ENCODE measurements at places on chromosomes 6 and 20.

GRCh38 chr6:31094389-31094881, 17.9 kb downstream of the C6orf15 start:
- peak; percentile 45 for DNase-seq

GRCh38 chr20:48205281-48205782, 420.1 kb upstream of the SULF2 start:
- no peak for DNase-seq

DNA sequence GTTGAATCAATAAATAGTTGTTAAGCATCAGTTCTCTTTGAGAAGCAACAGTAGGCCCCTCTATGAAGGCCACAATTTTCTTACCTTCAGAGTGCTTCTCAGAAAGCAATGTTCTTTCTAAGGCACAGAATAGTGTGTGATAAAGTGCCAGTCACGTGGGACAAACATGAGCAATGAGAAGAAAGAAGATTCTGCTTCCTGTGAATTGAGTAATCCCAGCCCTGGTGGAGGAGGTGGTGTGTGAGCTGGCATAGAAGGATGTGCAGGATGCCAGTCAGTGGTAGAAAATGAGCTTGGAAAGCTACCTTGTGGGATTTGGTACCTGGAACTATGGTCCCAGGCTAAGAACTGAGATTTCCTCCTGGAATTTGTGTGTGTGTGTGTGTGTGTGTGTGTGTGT, 21.7 kb downstream of the KIZ start:
- DNase-seq = no peak

- DNase-seq = no peak
Observed at GRCh38 chr6:99344289-99344688, 5.2 kb downstream of the FAXC start.

GRCh38 chr20:49948809-49949507, 12.8 kb downstream of the RNF114 start:
- DNase-seq = no peak

- DNase-seq = peak; percentile 64
Observed at GRCh38 chr6:116536216-116536621, 9.3 kb downstream of the TRAPPC3L start.

DNA sequence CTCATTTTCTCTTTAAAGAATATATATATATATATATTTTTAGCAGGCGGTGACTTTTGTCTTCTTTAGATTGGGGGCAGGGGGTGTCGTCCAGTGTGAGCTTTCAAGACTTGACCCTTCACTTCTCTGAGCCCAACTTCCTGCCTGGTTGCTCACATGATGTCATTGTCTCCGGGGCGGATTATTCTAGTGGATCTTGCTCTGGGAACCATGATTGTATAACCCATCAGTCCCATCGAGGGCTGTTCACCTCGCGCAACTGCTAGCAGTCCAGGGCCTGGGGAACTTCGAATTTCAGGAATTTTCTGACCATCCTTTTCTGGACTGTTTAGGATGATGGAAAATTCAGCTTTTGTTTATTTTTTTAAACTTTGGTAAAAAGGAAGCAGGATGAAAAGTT, 1.0 kb downstream of the IGF2R start:
- DNase-seq = peak; percentile 45

GRCh38 chr6:53483423-53484353, 61.2 kb downstream of the GCLC start:
- no peak for DNase-seq

- no peak for DNase-seq
Observed at GRCh38 chr6:160274871-160275510, 16.4 kb upstream of the SLC22A2 start.

DNA sequence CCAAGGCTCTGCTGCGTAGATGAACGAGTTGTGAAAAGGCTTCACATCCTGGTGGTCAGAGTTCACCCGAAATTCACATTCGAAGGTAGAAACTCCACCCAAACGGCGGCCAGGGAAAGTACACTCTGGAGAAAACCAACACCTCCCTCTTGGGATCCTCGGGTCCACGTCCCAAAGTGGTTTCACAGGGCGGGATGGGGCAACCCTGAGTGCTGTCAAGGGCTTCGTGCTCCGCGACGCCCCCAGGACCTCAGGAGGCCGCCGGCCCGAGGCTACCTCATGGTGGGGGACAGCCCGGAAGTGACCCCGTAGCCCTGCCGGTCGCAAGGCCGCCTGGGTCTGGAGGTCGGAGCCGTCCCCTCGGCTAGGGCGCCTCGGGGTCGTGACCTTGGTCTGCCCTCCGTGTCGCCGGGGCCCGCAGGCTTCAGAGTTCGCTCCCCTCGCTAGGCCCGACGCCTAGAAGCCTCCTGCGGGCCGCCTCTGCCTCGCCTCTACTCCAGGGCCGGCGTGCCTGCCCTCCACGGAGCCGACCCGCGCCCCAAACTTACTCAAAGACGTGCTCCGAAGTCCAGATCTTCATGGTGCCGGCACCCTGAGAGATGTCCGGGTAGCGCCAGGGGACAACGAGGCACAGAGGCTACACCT, at the start of gene PRELID3B:
Gene PRELID3B (minus strand): TSS at position 636 of the 645 bp plus-strand sequence. CDS start 56 bp downstream, at position 580.
- DNase-seq = no peak

DNA sequence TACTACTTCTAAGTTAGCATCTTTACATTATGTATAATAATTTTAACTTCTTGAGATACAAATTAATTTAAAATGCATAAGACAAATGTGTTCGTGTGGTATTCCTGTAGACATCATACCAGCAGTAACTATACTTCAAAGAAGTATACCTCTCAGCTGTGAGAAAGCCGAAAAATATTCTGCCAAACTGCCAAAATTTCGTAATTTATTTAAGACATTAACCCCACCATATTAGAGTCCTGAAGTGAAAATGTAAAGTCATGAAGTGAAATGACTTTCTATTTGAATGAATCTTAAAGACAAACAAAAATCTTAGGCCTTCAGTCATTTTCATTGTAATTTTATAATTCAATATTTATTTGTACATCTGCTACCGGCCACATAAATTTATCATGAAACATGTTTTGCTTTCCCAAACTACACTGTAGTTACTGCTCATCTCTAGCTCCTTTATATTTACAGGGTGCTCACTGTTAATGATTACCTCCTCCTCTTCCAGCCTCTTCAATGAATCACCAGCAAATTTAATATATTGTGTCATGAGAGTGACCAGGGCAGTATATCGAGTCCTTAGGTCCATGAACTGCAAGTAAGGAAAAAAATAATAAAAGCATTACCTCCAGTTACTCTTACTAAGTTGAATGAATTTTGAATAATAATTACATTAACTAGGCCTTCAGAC, 18.5 kb downstream of the DST start:
- no peak for DNase-seq

DNA sequence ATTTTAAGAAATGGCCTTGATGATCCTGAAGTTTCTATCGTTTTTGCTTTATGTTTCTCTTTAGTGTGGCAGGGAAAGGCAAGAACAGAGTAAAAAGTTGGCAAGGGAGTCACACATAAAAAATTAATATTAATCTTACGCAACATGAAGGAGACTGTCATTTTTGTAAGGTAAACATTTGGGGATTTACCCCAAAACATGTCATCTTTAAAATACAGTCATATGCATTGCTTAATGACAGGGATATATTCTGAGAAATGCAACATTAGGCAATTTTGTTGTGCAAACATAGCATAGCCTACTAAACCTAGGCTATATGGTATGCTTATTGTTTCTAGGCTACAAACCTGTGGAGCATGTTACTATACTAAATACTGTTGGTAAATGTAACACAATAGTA, 5.4 kb downstream of the RBL1 start:
- no peak for DNase-seq

GRCh38 chr6:15509335-15509933, 153.4 kb downstream of the DTNBP1 start:
- no peak for DNase-seq
